ENCODE measurements at places on chromosomes 3 and 15.

GRCh38 chr15:77002954-77003912 lies 8.3 kb downstream of the PSTPIP1 start:
- peak; percentile 39 for DNase-seq

DNA sequence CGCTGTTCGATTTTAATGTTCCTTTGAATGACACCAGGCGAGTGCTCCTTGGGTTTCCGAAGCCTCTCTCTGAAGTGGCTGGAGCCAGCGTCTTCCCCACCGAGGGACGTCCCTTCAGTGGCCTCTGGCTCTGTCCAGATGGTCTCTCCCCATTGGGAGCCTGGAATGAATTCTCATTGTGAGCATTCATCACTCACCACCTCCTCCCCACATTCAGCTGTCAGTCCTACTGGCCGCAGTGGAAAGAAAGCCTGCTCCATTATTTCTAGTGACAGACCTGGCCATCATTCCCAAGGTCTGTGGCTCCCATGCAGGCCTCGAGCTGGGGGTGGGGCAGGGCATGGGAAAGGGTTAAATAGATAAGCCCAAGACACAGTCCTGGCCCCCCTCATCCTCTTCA lies 35.2 kb downstream of the ZNF710 start:
- no peak for DNase-seq

- DNase-seq, result no peak
These were observed 406 bp upstream of the RASA2 start for GRCh38 chr3:141486496-141486745.

- no peak for DNase-seq
These were observed 124.6 kb downstream of the ARRDC4 start for GRCh38 chr15:98085003-98085639.

GRCh38 chr3:119494597-119494996 lies 3.8 kb upstream of the TIMMDC1 start:
- DNase-seq, result no peak

- DNase-seq, result no peak
These were observed 4.7 kb downstream of the NR1D2 start for GRCh38 chr3:23949784-23950183.

DNA sequence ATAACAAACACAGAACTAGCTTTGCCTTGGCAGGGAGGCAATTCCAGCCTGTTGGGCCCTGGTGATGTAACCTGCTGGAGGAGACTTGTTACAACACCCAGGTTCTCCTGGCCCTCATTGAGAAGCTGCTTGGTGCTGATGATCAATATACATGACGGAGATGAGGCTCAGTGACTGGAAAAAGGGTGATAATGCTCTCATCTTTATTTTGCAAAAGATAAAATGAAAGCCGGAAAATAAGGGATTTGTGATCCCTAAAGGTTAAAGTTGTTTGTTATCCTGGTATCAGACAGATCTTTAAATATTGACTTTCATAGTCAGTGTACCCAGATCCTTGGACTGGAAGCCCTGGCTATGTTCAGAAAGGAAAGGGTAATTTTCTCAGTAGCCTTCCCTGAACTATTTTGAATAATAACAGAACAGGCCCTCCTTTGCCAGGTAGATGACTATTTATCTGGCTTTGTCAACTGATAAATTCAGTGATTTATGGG lies 118.9 kb upstream of the MEIS2 start:
- DNase-seq, result no peak

GRCh38 chr3:13069495-13069894 lies 3.7 kb downstream of the IQSEC1 start:
- peak; percentile 19 for DNase-seq

DNA sequence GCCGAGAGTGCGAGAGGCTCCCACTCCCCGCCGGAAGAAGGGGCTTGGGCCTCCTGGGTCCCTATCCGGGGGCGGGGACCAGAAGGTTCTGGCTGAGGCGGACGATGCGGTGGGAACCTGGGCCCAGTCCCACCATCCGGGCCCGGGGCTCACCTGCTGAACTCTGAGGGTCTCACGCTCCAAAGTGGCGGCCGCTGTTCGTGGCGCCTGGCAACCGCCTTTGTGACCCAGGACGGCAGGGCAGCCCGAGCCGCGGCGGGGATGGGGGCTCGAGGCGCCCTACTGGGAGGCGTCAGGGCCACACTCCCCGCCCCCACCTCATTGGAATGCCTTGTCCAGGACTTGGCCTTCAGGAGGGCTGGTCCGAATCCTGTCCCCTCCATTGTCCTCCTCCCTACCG lies at the start of gene FANCD2OS:
Gene FANCD2OS (minus strand): TSS at position 165 of the 400 bp plus-strand sequence. CDS start 3,481 bp downstream, outside the sequence.
- DNase-seq, result no peak

DNA sequence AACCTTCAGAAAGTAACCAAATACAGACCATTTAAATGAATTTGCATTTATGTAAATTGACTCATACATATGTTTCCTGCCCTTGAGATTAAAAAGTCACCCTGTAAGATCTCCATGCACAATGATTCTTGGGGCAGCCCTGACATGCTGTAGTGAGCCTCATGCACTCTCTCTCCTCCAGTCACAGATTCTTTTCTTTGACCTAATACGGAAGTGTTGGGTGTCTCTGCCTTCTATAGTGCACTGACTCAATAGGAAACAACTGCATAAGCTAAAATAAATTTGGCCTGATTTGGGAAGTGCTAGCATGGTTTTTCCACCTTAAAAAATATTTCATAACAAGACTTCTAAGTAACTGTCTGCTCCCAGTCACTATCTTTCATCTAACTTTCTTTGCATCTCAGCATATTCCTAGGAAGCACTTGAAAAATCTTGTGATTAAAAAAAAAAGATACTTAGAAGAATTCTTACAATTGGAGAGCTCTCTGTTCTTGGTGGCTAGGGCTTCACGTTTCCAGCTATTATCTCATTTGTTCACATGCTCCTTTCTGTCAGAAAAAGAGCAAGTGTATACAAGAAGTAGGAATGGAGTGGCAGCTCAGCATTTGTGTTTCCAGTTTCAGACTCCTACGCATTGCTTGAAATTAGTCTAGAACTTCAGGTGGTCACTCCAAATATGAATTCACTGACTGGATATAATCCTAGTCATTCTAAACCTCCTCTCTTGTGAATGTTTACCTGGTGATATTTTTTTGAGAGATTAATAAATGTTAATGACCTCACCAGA lies 207.9 kb upstream of the COL8A1 start:
- DNase-seq, result no peak

GRCh38 chr3:139636511-139636910 lies 41.3 kb downstream of the NMNAT3 start:
- no peak for DNase-seq

DNA sequence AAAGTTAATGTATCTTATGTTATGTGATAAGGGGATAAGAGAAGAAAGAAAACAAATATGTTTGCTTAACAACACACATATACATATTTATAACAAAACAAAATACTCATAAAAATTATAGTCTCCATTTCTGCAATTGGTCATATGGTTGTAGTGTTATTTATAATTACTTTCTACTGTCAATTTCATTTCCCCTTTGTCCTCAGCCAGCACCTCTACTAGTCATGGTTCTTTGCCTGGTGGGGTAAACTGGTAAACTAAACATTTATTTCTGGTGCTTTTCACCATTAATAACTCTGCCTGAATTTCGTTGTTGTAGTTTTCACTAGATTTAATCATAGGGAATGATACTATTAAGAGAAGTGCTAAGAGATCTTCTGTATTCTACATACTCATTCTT lies 88.0 kb upstream of the ALCAM start:
- no peak for DNase-seq
